ENCODE measurements at places on chromosomes 4 and X.

DNA sequence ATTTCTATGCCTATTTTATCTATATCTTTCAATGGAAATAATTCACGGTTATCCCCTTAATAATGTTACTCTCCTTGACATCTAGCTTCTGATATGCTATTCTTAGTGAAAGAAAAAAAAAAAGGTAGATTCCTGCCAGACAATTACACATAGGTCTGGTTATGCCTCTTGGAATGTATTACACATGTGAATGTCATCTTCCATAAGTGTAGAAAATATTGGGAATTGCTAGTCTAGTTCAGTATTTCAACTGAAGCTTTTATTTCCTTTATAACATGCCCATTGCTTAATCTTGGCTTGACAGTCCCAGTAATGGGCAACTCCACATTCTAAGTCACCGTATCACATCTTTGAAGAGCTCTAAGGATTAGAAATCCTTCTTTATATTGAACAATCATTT lies 25.4 kb upstream of the PPP1R2C start:
- DNase-seq: no peak

DNA sequence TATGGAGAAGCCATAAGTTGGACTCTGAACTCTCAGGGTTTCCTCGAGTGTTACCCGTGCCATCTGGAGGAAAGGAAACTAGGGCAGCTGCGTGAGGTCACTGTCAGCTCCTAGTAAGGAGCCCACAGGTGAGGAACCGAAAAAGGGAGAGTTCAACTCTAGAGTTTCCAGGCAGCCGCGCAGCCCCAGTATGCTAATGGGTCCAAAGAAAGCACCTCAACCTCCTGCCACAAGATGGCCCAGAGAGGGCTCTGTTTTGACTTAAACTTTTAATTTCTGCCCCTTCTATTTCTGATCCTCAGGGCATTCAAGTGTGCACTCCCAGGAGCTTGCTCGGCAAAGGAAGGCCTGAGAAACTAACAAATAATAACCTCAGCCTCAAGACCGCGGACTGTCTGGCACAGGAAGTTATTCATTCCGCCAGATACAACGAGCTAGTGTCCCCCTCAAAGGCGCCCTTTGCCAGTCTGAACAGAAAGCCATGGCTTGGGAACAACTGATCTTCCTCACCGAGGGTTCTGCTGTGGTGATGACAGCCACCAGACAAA lies 13.9 kb downstream of the SCARB2 start:
- DNase-seq: no peak

GRCh38 chrX:40041915-40042314 lies 55.8 kb downstream of the BCOR start:
- no peak for DNase-seq

DNA sequence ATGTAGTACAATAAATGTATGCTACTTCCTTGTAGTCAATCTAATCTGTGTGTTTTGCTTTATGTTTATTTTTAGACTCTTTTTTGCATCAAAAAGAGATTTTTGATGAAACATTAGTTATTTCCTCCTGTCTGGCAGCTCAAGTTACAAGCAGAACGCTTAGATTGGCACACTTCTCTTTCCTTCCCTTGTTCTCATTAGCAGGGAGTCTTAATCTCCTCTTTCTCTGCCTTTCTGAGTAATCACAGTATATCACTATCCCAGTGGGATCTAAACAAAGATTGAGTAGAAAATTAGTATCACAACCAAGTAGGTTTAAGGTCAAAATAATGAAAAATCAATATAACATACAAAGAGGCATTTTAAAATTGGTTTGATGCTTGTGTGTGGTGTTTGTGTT lies 1192.6 kb downstream of the C4orf33 start:
- DNase-seq: no peak

GRCh38 chr4:78880874-78881492 lies 58.3 kb downstream of the PAQR3 start:
- no peak for DNase-seq

Measured in activated T-helper 1 cell treated with Interleukin-2 at 50 U/mL for 16 hours (primary cell).